Stimulated activated CD8-positive, alpha-beta memory T cell treated with anti-CD3 and anti-CD28 coated beads, Interleukin-4, amount 100 ng/mL, for 1 hour (primary cell): ENCODE measurements at places on chromosomes 13 and 19.

DNA sequence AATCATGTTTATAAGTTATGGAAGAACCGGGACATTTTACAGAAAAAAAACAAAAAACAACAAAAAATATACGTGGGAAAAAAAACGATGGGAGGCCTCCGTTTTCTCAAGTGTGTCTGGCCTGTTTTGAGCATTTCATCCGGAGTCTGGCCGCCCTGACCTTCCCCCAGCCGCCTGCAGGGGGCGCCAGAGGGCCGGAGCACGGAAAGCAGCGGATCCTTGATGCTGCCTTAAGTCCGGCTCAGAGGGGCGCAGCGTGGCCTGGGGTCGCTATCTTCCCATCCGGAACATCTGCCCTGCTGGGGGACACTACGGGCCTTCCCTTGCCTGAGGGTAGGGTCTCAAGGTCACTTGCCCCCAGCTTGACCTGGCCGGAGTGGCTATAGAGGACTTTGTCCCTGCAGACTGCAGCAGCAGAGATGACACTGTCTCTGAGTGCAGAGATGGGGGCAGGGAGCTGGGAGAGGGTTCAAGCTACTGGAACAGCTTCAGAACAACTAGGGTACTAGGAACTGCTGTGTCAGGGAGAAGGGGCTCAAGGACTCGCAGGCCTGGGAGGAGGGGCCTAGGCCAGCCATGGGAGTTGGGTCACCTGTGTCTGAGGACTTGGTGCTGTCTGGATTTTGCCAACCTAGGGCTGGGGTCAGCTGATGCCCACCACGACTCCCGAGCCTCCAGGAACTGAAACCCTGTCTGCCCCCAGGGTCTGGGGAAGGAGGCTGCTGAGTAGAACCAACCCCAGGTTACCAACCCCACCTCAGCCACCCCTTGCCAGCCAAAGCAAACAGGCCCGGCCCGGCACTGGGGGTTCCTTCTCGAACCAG is 1.8 kb upstream of the APOE start:
- peak; percentile 50 for DNase-seq

DNA sequence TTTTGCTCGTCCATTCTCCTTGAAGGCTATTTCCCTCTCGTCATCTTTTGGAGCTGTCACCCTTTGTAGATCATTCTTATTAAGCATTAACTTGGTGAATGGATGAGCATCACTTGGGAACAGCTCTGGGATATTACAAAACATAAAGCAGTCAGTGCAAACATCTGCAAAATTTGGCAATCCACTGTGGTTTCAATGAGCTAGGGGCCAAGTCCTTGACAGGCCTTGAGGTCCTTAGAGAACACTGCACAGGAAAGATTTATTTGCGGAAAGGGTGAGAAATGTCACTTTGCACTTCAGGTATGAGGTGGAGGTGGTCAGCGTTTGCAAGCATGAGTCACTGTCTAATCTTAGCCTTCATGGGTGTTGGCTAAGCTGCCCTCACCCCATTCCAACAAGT is 239.7 kb upstream of the MAB21L1 start:
- no peak for DNase-seq

DNA sequence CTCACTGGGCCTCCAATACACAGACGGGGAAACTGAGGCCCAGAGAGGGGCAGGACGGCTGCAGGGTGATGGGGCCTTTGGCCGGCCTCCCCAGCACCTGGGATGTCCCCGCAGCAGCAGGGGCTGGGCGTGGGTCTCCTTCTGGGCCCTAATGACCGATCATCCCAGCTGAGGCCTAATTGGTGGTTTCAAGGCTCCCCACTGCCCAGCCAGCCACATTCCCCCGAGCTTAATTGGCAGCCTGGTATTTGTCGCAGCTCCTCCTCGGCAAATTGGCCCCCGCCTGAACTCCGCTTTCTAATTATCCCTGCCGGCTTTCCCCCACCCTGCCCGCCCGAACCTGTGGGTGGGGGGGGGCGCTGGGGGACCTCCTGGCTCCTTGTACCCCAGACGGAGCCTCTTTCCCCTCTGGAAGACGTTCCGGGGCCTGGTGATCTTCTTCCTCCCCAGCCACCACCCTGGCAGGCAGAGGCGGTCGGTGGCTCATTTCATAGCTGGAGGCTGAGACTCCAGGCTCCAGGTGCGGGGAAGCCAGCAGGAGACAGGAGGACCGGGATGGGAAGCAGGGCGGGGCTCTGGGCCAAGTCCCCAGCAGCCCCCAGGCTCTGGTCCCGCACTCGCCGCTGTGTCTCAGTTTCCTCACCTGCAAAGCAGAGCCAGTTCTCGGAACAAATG is 27.2 kb upstream of the WDR18 start:
- no peak for DNase-seq

DNA sequence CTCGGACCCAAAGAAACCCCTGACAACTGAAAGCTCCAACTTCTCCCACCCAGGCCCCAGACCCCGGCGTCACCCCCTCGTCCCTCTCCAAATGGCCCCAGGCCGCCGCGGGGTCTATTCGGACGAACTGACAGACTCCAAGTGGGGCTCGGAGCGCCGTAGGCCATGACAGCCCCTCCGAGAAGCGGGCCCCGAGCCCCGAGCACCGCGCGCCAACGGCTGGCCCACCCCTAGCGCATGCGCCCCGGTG is 360 bp downstream of the DDX39A start:
- DNase-seq = peak; percentile 71
